Fibroblast of skin of left biceps (primary cell): ENCODE measurements at places on chromosomes 2 and 18.
A peak's percentile ranks its signal among the peaks of the same experiment; 100 is the strongest.

GRCh38 chr18:51194604-51195003 lies 2.9 kb downstream of the MEX3C start:
- DNase-seq, result no peak

GRCh38 chr2:74461187-74462053 lies 3.2 kb downstream of the WBP1 start:
- no peak for DNase-seq

- DNase-seq, result no peak
Observed at GRCh38 chr18:58335821-58336220, 291.8 kb downstream of the NEDD4L start.

DNA sequence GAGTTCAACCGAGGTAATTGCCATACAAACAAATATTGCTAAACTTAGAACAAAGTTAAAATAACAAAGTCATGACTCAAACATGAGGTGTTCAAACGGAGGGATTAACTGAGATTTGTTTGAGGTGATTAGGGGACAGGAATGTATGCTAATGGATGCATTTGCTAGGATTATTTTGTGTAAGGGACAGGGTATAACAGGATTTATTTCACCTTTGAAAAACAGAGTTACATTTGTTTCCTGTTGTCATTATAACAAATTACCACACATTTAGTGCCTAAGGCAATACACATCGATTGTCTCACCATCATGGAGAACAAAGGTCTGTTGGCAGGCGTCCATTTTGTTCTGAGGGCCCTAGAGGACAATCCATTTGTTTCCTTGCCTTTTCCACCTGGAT lies 304.3 kb upstream of the CNTNAP5 start:
- no peak for DNase-seq

DNA sequence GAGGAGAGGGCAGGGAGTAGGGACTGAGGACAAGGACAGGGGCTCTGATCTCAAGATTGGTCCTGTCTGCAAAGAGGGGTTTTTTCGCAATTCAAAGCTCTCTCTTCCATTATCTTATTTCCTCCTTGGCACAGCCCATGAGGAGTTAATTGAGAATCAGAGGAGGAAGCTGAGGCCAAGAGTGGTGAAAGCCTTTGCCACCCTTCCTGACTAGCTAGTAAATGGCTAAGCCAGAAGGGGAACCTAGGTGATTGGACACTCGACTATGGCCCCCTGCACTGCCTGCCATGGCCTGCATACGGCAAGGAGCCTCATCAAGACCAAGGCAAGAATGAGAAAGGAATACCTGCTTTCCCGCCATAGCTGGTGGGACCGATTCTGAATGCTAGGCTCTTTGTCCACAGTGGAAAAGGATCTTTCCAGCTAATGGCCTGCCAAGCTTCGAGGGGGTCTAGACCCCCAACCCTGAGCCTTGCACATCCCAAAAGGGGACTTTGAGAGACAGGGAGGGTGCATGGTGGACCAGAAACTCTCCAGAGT lies 237.9 kb downstream of the HAUS1 start:
- no peak for DNase-seq

GRCh38 chr2:183614799-183615435 lies 490.7 kb downstream of the NUP35 start:
- no peak for DNase-seq

DNA sequence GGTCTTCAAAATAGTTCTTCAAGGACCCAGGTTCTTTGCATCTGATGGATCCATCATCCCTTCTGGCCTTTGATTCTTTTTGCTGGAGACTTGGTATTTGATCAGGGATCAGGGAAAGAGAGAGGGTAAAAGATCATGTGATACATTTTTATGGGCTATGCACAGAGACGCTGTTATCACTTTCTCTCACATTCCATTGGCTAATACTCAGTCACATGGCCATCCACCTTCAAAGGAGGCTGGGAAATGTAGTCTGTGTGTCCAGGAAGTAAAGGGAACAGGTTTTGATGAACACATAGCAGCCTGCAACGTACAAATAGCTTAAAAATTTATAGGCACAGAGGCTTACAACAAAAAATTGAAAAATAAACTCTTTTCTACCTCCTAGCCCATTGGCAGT lies 629.6 kb upstream of the FANCL start:
- no peak for DNase-seq

DNA sequence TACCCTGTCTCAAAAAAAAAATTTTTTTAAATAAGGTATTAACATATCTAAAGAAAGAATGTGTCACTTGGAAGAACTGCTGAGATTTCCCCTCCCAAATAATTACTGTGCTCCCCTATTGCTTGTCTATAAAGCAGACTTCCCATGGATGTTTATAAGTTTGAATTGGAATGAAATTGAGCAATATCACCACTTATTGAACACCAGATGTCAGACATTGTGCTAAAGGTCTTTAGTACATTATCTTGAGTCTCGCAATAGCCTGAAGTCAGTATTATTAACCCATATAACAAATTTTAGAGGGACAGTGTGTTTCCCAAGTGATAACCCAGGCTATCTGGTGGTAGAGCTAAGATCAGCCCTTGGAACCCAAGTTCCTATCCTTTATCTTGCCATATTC lies 102.9 kb upstream of the MSH2 start:
- DNase-seq, result no peak

DNA sequence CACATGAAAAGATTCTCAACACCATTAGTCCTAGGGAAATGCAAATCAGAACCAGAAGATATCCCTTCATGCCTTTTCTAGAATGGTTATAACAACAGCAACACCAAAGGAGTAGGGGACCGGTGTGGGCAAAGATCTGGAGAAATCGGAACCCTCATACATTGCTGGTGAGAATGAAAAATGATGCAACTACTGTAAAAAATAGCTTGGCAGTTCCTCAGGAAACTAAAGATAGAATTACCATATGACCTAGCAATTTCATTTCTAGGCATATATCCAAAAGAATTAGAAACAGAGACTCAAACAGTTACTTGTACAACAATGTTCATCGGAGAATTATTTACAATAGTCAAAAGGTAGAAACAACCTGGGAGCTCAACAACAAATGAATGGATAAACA lies 29.2 kb upstream of the CDH7 start:
- DNase-seq, result no peak

DNA sequence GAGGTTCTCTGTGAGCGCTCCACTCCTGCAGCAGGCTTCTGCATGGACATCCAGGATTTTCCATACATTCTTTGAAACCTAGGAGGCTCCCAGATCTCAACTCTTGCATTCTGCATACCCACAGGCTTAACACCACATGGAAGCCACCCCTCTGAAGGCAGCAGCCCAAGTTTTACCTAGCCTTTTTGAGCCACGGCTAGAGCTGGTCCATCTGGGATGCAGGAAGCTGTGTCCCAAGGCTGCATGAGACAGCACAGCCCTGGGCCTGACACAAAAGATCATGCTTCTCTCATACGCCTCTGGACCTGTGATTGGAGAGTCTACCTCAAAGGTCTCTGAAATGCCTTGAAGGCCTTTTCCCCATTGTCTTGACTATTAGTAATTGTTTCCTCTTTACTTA lies 53.6 kb upstream of the RPRM start:
- no peak for DNase-seq

GRCh38 chr18:41449612-41450011 lies 505.4 kb upstream of the PIK3C3 start:
- no peak for DNase-seq

DNA sequence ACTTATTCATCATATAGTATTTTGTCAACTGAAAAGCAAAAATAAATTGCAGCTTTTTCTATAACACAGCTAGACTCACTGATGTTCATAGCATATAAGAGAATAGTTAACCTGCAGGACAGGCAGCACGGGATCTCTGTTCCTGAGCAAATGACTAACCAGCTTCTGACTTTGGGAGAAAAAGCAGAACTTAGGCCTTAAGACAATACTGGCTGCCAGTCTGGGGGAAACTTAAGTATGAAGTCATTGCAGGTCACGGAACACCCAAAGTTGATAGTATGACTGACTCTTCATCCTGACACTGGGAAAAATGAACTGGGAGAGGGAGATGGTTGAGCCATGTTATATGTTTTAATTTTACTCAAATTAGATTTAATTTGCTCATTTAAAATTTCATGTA lies 113.0 kb downstream of the DPP4 start:
- DNase-seq, result no peak

DNA sequence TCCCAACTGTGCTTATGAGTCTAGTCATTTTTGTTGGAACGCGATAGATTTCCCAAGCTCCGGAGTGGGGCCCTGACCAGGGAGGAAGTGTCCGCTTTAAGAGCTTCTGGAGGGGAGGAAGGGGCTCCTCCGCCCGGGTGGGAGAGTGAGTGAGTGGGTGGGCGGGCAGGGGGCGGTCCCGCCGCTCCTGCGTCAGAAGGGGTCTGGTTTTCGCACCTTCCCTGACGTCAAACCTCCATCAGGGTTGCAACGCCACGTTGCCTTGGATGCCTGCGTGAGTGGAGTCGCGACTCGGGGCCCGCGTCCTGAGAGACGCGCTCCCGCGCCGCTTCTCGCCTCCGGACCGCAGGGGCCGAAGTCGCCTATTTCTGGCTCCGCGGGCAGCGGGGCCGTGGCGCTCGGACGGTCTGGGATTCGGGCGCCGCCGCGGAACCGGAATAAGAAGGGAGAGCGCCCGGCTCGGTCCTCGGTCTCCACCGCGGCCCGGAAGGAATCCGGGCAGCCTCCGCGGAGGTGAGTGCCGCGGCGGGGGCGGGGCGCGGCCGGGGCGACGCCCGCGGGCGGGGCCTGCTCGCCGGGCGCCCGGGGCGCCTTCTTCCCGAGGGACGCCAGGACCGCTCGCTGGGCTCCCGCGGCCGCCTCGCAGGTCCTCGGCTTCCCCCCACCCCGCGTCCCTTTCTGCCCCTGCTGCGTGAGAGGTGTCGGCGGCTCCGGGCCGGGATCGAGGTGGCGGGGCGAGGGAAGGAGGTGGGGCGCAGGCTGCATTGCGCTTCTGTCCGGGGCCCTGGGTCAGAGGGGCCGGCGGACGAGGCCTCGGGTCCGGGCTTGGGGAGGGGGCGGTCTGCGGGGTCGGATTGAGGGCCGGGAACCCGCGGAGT lies at the start of gene ZDBF2:
Gene ZDBF2, plus strand, starts transcription at position 230 of the 878 bp plus-strand sequence. CDS start 7,187 bp downstream, outside the sequence.
- DNase-seq, result peak; percentile 30

DNA sequence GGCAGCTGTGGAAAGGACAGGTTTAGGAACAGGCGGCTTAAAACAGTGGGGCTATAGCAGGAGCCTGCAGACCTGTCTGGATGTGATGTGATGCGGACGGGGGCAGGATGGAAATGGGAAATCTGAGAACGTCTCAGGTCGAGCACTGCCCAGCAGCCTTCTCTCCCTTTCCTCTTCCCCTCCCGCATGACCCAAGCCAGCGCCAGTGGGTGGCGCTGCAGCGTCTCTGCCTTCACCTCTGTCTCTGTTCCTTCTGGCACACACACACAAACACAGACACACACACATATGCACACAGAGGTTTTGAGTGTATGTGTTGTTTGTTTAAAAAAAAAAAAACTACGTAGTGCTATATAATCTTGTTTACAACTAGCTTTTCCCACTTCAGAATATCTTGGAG lies 82.0 kb upstream of the SLC66A3 start:
- no peak for DNase-seq

DNA sequence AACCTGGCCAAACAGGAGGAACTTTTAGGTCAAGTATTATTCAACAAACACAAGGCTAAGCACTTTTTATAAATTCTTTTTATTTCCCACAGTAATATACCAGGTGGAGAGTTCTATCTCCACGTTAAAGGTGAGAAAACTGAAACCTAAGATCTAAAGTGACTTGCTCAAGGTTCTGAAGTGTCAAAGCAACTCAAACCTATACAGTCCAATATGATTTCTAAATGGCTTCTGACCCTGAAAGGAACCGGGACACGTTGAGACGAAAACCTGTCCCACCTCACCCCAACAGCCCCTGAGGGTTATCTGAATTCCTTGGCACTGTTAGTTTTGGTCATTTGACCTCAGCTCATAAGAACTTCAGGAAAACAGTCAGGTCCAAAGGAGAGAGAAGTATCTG lies 814.5 kb upstream of the LRATD1 start:
- no peak for DNase-seq

- DNase-seq, result no peak
Observed at GRCh38 chr2:1781291-1782080, 37.2 kb upstream of the PXDN start.

GRCh38 chr2:240024766-240025165 lies 376 bp downstream of the NDUFA10 start:
- no peak for DNase-seq

GRCh38 chr18:65206551-65207260 lies 544.1 kb upstream of the CDH7 start:
- DNase-seq, result no peak
